Uterus (tissue), 4 donors: ENCODE measurements at places on chromosomes 12 and 14. TPM values are rescaled to one million over a fixed set of nuclear protein-coding genes. Genes with fewer than 3 reads are reported as not detected.
A peak's percentile ranks its signal among the peaks of the same experiment; 100 is the strongest.

- H3K27me3 ChIP-seq: no peaks in the 10 kb centered on the region
- H3K36me3 ChIP-seq: no peaks in the 10 kb centered on the region
- peak; percentile 12 for DNase-seq
- H3K4me3 ChIP-seq: no peak overlapping the region
Observed at GRCh38 chr14:68696721-68697495, 96.0 kb downstream of the ZFP36L1 start.

GRCh38 chr14:39558525-39558924 lies 126.3 kb upstream of the FBXO33 start:
- no peak for DNase-seq
- H3K36me3 ChIP-seq: no peaks in the 10 kb centered on the region
- H3K4me1 ChIP-seq: no peaks in the 10 kb centered on the region
- H3K27ac ChIP-seq: no peak overlapping the region
- H3K4me3 ChIP-seq: no peak overlapping the region

Gene HPD
- 1.9 TPM for total RNA-seq

DNA sequence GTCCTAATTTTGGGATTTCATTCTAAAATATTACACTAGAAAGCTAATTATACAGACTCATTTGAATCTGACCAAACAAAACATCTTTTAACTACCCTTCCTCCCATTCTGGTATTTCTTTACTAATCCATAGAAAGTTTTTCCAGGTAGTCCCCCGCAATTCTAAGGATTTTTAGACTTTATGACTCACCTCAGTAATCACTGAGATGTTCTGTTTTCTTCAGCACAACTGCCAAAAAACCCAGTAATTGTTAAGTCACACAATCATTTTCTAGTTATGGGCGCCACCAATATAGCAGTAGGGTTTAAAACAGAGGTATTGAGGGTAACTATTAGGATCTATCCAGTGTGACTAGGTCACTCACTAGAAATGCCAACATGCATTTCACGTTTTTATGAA lies 1.6 kb upstream of the ARID4A start:
- H3K36me3 ChIP-seq: no peaks in the 10 kb centered on the region
- H3K4me1 ChIP-seq: peaks cover 5% of the 10 kb centered on the region
- H3K4me3 ChIP-seq: peak overlapping the region; percentile 82
- H3K27me3 ChIP-seq: no peaks in the 10 kb centered on the region

DNA sequence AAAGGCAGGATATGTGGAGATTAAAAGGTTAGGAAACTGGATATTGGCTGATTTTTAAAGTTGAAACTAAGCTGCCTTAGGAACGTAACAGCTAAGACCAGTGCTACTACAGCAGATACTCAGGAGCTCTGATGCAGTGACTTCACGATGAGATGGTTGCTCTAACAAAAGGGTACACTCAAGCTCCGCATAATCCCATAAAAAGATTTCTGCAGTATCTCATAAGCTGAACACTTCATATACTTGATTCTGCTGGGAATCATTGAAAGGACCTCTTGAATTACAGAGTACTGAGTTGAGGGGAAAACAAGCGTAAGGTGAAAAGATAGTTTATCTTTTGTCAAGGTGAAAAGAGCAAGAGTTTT lies 3.7 kb downstream of the RNF10 start:
- H3K4me3 ChIP-seq: peak overlapping the region; percentile 5
- no peak for DNase-seq
- H3K36me3 ChIP-seq: no peaks in the 10 kb centered on the region
- peaks cover 15% of the 10 kb centered on the region for H3K4me1 ChIP-seq

DNA sequence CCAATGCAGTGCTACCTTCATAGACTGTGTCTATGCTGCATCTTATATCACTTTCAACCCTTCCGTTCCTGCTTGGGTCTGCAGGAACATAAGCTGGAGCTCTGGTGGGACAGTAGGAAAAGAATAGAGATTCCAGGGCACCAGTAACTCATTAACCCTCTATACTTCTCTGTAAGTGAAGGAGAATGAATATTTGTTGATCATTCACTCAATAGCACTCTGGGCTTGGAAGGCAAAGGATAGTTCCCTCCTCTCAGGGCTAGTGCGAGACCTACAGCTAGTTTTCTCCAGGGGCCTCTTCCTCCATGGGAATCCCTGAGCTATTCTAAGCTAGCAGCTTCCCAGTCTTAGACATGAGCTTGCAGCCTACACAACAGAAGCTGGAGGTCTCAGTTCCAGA lies 84.7 kb downstream of the BMP4 start:
- no peaks in the 10 kb centered on the region for H3K27me3 ChIP-seq
- no peak for DNase-seq
- no peaks in the 10 kb centered on the region for H3K4me1 ChIP-seq

GRCh38 chr12:85085066-85085465 lies 48.9 kb downstream of the LRRIQ1 start:
- no peak overlapping the region for H3K4me3 ChIP-seq
- no peaks in the 10 kb centered on the region for H3K4me1 ChIP-seq
- no peaks in the 10 kb centered on the region for H3K27me3 ChIP-seq
- no peak for DNase-seq
- H3K36me3 ChIP-seq: no peaks in the 10 kb centered on the region
- H3K27ac ChIP-seq: no peak overlapping the region

Gene ARHGEF25
- total RNA-seq: 205 TPM

- no peak overlapping the region for H3K4me3 ChIP-seq
- no peaks in the 10 kb centered on the region for H3K4me1 ChIP-seq
- H3K36me3 ChIP-seq: no peaks in the 10 kb centered on the region
- no peak overlapping the region for H3K27ac ChIP-seq
Observed at GRCh38 chr14:75615200-75615599, 36.8 kb downstream of the FLVCR2 start.

Gene FAIM2
- total RNA-seq: 1.0 TPM

DNA sequence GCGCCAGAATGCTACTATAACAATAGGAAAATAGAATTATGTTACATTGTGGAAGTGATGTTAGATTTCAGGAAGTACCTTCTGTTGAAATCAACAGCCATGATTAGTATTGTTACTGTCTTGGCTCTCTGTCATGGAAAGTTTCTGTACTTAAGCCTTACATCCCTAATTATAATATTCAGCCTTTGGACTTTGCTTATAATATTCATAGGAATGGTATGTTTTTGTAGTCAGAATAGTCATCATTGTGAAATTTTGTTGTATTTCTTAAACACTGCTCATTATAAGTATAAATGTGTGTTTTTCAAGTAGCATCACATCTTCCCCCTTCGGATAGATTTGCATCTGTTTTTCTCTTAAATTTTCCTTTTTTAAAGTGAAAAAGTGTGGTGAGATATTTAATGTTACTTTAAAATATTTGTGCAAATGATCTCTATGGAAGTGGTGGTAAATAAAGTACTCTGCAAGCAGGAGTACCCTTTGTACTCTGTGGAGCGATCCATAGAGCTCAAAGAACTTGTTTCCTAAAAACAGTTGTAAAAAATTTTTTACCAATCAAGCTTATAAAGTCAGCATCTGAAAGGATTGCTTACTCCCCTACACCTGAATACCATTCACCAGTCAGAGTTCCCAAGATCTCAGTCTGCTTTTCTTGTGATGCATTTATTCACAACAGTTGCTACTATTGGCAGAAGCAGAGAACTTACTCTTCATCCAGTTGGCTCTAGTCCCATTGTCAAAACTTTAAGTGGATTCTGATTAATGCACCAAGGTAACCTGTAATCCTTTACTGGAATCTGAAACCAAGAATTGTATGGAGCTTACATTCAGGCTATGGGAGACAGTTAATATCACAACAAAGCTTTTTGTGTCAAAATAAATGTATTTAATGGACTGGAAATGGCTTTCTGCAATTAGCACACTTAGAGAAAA lies 87.8 kb downstream of the RIC8B start:
- no peaks in the 10 kb centered on the region for H3K27me3 ChIP-seq
- H3K27ac ChIP-seq: no peak overlapping the region
- H3K4me1 ChIP-seq: no peaks in the 10 kb centered on the region

DNA sequence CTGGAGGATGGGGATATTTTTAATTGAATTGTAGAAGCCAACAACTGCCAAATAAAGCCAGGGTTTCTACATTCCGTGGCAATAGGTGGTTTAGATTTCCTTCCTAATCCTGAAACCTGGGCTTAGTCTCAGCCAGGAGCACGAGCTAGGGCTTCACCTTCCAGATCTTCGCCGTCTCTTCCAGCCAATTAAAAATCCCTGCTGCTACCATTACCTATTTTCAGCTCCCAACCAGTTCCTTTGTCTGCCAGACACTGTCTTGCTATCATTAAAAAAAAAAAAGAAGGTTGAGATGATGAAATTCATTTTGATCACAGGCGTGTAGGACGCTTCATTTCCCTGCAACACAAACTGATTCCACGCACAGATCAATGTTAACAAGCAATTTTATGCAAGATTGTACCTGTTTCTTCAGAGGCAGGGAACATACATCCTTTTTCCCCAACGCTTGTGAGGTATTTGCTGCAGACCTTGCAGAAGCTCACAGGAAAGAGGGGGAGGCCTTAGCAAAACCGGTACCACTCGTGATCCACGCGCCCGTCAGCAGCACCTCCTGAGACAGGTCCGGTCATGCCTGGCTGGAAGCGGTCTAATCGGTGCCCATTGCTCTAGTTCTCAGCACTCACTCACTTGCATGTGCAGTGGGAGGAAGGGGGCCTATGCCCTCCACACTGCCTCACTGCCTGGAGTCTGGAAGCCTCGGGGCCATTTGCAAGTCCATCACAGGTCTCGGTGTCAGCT lies 65.1 kb downstream of the SLC6A12 start:
- no peaks in the 10 kb centered on the region for H3K27me3 ChIP-seq
- H3K4me1 ChIP-seq: no peaks in the 10 kb centered on the region
- no peak overlapping the region for H3K4me3 ChIP-seq
- no peaks in the 10 kb centered on the region for H3K36me3 ChIP-seq
- DNase-seq: no peak
- no peak overlapping the region for H3K27ac ChIP-seq

DNA sequence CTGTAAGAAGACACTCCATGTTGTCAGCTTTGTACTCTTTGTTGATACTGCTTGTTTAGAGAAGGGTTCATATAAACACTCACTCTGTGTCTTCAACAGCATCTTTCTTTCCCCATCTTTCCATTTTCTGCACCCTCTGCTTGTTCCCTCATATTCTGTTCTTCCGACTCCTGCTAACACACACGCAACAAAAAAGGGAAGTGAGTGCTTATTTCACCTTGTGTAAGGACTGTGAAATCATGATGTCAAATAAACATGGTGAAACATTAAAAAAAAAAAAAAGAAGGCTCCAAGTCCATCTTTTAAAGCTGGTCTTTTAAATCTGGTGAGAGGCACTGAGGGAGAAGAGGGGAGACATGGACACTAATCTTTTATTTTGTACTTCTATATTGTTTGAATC lies 145.4 kb downstream of the RPAP3 start:
- no peaks in the 10 kb centered on the region for H3K27me3 ChIP-seq
- H3K4me3 ChIP-seq: no peak overlapping the region
- H3K36me3 ChIP-seq: no peaks in the 10 kb centered on the region
- no peaks in the 10 kb centered on the region for H3K4me1 ChIP-seq

GRCh38 chr14:77082356-77082755 lies 15.7 kb upstream of the CIPC start:
- H3K27me3 ChIP-seq: no peaks in the 10 kb centered on the region
- DNase-seq: no peak
- no peak overlapping the region for H3K27ac ChIP-seq

DNA sequence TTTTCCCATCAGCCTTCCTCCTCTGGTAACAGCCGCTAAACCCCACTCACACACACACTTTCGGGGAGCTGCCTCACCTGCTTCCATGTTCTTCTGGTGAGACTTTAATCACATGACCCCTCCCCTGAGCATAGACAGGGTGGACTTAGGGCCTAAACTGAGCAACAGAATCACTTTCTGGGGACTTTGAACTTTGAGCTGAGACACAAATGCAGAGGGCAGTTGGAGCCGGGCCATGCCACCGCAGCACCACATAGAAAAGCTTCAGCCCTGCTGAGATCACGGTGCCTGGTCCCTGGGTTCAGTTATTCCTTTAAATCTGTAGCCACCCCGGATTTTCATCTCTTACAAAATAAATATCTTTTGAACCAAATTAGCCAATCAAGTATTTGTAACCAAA lies 18.4 kb upstream of the MAP3K9 start:
- H3K27ac ChIP-seq: no peak overlapping the region
- H3K27me3 ChIP-seq: no peaks in the 10 kb centered on the region
- no peak for DNase-seq
- no peak overlapping the region for H3K4me3 ChIP-seq

DNA sequence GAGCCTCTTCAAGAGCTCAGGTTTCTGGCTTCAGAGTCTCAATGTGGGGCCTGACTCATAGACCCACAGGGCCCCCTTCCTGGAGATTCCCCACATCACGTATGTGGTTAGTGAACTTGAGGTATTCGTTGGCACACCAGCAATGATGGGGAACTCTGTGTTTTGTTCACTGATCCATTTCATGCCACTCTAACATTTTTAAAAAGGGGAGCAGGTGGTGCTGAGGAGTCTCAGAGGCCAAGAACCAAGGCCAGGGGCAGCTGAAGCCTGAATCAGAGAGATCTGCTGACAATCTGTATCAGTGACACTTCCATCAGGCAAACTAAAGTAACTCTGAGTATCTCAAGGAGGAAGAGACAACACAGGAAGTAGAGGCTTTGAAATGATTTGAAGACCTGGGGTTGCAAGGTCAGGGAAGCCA lies 323.4 kb downstream of the VRK1 start:
- DNase-seq: no peak
- no peaks in the 10 kb centered on the region for H3K36me3 ChIP-seq
- no peaks in the 10 kb centered on the region for H3K27me3 ChIP-seq
- no peak overlapping the region for H3K27ac ChIP-seq
- no peak overlapping the region for H3K4me3 ChIP-seq

Gene CLIP1
- 134 TPM for total RNA-seq

Gene TMEM119
- total RNA-seq: 13.2 TPM

Gene WNT5B
- 20.9 TPM for total RNA-seq

Gene VWF
- 418 TPM for total RNA-seq

Gene TMEM52B
- total RNA-seq: not detected

DNA sequence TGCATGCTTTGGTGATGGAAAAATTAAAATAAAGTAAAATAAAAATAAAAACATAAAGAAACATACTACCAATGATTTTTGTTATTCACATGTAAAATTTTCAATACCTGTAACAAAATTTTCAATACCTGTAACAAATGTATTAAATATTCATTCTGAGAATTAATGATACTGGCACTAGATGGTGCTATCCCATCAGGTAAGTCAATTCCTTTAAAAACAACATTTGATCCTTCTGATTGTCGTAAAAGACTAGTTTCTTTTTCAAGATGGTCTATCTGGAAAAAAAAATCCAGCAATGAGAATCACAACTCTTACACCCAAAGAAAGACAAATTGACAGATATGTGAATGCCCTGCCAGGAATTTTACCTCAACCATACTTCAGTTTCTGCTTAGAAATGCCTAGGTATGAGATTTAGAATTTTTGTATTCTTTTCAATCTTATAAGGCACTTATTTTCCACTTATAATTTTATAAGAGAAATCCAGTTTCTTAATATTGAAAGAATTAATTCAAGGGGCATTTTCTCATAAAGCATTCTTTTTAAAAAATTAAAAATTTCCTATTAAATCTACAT lies 30.7 kb downstream of the CEP290 start:
- no peak overlapping the region for H3K4me3 ChIP-seq
- H3K27ac ChIP-seq: no peak overlapping the region
- no peaks in the 10 kb centered on the region for H3K36me3 ChIP-seq
- no peaks in the 10 kb centered on the region for H3K27me3 ChIP-seq
- no peaks in the 10 kb centered on the region for H3K4me1 ChIP-seq
- DNase-seq: no peak

GRCh38 chr14:76228138-76228537 lies 76.4 kb downstream of the GPATCH2L start:
- no peaks in the 10 kb centered on the region for H3K36me3 ChIP-seq
- DNase-seq: no peak
- H3K4me1 ChIP-seq: no peaks in the 10 kb centered on the region
- no peak overlapping the region for H3K27ac ChIP-seq

- H3K4me3 ChIP-seq: no peak overlapping the region
- H3K4me1 ChIP-seq: no peaks in the 10 kb centered on the region
- DNase-seq: no peak
- H3K36me3 ChIP-seq: no peaks in the 10 kb centered on the region
- no peaks in the 10 kb centered on the region for H3K27me3 ChIP-seq
- H3K27ac ChIP-seq: no peak overlapping the region
Observed at GRCh38 chr12:58765076-58765475, 155.2 kb downstream of the LRIG3 start.

Gene OR4K5
- not detected for total RNA-seq
